GM06990 (cell line): ENCODE measurements at places on chromosomes 1 and 21.

- no peak for DNase-seq
Measured at GRCh38 chr21:16873176-16873575, 639.7 kb upstream of the CXADR start.

GRCh38 chr1:48750109-48750508 is 26.6 kb downstream of the BEND5 start:
- peak; percentile 3 for DNase-seq

DNA sequence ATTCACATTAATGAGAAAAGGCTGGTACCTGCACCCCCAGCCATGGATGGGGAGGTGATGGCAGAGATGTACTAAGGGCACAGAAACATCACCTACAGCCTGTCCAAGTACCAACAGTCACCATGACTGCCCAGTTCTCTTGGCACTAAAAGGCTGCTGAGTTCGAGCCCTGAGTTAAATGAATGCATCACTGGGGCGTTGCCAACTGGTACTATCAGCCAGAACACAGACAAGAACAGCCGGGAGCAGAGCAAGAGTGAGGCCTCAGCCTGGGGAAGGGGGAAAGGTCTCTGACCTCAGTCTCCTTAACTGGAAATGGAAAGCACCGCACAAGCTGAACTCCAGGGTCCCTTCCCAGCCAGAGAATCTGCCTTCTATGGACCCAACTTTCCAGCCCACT is 60.5 kb downstream of the GLIS1 start:
- DNase-seq, result no peak

DNA sequence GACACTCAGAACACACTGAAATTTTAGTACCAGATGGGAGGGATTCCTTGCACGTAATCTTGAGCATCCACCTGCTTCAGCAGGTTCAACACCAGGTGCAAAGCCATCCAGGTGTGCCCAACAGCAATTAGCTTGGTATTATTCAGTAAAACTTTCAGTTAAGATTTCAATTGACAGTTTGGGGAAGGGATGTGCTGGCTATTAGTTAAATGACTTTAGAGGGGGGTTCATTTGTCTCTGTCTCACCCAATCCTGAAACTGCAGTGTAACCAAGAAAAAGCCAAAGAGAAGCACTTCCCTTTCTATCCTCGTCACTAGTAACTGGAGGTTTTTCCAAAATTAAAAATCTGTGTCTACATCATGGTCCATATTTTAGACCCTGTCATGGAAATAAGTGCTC is 90.9 kb downstream of the PIK3R3 start:
- DNase-seq, result peak; percentile 40

GRCh38 chr1:70945251-70945650 is 102.4 kb downstream of the PTGER3 start:
- no peak for DNase-seq

DNA sequence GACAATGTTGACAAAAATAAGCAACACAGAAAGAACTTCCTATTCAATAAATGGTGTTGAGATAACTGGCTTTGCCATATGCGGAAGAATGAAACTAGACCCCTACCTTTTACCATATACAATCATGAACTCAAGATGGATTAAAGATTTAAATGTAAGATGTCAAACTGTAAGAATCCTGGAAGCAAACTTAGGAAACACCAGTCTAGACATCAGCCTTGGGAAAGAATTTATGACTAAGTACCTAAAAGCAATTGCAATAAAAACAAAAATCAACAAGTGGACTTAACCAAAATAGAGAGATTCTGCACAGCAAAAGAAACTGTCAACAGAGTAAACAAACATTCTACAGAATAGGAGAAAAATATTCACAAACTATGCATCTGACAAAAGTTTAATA is 16.1 kb upstream of the CLDN8 start:
- DNase-seq, result no peak

DNA sequence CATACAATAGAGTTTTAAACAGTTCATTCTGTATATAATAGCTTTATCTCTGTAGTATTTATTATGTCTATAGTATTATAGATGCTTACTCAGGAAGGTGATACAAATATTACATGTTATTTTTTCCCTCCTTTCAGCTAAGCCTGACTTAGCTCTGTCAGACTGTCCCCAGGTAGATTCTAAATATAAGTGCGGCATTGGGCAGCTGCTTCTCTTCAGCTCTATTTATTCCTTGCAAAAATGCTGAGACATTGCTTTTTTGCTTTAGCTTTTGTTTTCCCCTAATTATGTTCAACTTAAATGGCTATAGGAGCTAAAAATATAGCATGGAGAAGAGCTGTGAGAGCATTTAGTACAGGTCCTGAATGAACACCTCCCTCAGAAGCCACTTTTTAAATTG is 203.2 kb upstream of the BEND5 start:
- no peak for DNase-seq

GRCh38 chr21:45632160-45632559 is 11.4 kb upstream of the PCBP3 start:
- DNase-seq, result no peak

- no peak for DNase-seq
Measured at GRCh38 chr1:31732751-31733289, 29.0 kb upstream of the COL16A1 start.

- DNase-seq, result no peak
Measured at GRCh38 chr1:234874291-234875288, 254.0 kb downstream of the TOMM20 start.

DNA sequence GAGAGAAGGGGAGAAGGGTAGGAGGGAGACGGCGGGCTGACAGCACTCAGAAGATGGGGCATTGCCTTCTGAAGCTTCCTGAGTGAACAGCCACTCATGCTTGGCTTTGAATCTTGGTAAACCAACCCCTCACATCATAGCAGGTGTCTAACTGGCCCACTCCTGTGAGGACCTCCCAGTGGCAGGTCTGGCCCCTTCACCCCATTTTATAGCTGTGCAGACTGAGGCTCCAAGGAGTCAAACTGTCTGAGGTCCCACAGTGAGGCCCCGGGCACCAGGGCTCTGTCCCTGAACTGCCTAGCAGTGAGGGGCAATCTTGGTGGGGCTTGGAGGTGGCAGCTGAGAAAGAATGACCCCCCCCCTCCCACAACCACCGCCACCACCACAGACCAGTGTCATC is 41.0 kb downstream of the SDC3 start:
- no peak for DNase-seq

DNA sequence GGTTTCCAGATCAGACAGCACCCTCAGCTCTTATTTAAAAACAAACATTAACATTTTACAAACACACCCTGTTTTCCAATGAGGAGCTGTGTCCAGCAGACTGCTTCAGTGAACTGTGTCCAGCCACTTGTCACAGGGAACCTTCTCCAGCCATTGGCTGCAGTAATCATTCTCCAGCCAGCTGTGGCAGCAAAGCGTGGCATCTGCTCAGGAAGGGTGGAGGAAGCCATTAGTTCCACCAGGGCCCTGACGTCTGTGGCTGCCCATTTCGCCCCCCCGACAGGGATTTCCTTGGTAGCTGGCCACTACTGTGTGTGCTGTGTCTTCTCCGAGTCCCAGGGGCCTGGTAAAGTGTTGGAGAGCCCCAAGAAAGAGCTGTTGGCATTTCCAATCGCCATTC is 62.9 kb upstream of the SELENON start:
- no peak for DNase-seq

GRCh38 chr1:2472561-2473177 is 3.4 kb upstream of the PLCH2 start:
- no peak for DNase-seq
